Stimulated activated CD8-positive, alpha-beta memory T cell treated with anti-CD3 and anti-CD28 coated beads, Interleukin-4, amount 100 ng/mL, for 1 hour (primary cell): ENCODE measurements at places on chromosomes 6 and 20.

DNA sequence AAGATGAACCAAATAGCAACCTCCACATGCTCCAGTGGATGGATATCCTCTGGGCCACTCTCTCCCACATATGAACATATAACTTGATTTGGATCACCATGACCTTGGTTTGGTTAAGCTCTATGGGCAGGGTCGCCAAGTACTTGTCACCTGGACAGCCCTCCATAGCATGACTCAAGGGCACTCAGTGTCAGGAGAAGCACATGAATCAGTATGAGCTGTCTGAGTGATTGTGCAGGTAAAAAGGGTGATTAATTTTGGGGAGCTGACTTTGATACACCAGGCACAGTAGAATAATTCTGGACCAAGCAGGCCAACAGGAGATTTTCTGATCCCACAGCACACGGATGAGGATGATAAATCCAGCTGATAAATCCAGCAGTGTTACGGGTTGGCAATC, 74.4 kb downstream of the OPRM1 start:
- no peak for DNase-seq

DNA sequence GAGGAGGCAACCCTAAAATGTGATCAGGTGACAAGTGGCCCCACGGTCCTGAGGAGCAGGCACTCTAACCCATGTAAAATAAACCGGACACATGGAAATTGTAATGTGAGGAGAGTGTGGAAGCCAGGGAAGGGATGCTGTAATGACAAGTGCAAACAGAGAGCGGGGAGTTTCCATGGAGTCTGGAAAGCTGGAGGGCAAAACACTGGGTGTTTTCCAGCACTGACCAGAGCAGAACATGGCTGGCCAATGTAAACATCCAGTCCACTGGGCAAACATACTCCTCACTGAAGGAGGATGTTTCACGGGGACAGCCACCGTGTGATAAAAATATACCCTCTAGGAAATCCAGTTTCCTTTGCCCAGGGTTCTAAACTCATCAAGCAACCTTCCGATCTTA, 219.0 kb upstream of the JARID2 start:
- no peak for DNase-seq

DNA sequence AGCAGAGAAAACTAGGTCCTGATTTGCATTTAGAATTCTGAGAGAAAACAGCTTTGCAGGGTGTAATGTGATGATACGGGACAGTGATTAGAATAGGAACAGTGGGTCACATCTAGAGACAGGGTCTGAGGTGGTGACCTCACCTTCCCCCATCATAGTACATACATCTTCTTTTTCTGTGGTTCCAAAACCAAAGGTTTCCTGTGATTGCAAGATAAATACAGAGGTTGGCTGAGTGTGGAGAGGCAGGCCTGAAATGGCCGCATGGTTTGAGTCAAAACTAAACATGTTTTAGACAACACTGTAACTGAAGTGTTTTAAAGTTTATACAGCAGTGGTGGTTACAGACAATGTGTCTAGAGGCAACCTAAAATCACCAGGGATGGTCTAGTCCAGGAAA, 10.4 kb upstream of the NT5DC1 start:
- DNase-seq, result no peak

DNA sequence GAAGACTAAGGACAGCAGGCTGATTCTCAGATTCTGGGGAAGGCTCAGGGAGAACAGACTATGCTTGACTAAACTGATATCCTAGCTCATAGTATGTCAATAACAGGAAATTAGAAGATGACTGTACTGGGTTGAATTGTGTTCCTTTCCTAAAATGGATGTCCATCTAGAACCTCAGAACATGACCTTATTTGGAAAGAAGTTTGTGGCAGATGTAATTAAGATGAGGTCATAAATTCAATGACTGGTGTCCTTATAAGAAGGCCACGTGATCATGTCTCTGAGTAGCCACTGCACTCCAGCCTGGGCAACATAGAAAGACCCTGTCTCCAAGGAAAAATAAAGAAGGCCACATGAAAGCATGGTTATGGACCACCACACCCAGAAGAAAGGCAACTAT, 113.9 kb upstream of the STMND1 start:
- DNase-seq, result no peak

GRCh38 chr20:35020108-35020928, 64.7 kb downstream of the MYH7B start:
- no peak for DNase-seq

GRCh38 chr20:14829906-14830305, 492.5 kb upstream of the FLRT3 start:
- no peak for DNase-seq

DNA sequence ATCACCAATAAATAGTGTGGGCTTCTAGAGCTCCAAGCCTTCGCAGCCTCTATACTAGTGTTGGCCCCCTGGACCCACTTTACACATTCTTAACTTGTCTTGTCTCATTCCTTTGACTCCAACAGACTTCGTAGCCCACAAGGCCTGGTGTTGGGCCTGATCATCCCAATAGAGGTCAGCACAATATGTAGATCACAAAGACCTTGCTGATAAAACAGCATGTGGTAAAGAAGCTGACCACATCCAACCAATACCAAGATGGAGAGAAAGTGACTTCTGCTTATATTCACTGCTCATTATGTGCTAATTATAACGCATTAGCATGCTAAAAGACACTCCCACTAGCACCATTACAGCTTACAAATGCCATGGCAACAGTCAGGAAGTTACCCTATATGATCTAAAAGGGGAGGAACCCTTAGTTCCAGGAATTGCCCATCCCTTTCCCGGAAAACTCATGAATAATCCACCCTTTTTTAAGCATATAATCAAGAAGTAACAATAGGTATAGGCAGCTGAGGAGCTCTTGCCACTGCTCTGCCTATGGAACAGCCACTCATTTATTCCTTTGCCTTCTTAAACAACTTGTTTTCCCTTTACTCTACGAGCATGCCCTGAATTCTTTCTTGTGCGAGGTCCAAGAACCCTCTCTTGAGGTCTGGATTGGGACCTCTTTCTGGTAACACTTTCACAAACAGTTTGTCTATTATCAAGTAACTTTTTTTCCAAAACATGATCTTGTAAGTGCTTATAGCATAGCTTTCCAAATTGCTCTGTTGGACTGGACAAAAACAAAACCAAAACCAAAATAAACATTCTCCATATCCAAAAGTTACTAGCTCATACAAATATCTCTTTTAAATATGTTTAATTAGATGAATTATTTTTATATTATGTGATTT, 54.6 kb upstream of the ECHDC1 start:
- no peak for DNase-seq

GRCh38 chr6:88761237-88762031, 202.0 kb downstream of the RNGTT start:
- DNase-seq, result no peak

- DNase-seq, result no peak
Measured at GRCh38 chr6:5547556-5547955, 286.2 kb downstream of the FARS2 start.

GRCh38 chr6:78101387-78101786, 448.5 kb downstream of the MEI4 start:
- DNase-seq, result no peak

DNA sequence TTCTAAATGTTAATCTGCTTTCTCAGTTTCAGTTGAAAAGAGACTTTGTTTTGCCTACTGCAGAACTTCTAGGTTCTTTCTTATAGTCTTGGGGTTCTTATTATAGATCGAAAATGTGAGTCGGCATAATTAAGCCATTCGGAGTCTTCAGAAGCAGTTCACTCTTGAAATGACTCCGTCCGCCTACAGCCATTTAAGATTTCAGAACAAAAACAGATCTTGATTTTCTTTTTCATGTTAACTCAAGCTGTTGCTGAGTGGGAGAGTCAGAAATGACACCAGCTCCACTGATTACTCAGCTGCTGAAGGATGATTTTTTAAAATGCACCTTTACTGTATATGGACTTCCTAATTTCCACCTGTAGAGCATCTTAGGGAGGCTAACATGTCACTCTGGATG, 15.9 kb downstream of the PRDM1 start:
- DNase-seq, result no peak

DNA sequence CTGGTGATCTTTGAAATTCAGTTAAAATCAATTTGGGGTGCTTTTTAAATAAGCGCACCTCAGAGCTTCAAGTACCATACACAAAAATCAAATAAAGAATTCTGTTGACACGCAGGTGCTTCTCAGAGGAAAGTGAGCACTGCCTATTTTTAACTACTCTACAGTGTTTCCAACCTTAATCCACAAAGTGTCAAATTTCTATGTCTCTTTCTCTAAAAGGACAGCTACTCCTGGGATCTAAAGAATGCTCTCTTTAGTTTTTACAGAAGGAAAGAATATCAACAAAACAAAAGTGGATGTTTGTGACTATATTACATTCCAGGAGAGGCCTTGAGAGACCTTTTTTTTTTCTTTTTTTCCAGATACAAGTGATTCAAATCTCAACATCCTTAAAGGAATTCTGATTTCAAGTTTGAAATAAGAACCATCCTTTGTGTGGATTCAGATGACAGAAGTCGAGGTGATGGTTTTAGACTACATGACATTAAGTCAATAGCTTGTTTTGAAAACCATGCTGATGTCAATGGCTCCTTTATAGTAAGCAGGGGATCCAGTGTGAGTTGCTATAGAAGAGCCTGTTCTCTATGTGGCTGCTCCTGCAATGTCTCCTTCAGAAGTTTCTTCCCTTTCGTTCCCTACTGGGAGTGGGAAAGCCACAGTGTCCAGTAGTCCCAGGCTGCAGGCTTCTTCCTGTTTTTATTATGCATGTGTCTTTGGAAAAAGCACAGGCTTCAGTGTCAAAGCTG, 67.2 kb upstream of the DEFB112 start:
- DNase-seq, result no peak

DNA sequence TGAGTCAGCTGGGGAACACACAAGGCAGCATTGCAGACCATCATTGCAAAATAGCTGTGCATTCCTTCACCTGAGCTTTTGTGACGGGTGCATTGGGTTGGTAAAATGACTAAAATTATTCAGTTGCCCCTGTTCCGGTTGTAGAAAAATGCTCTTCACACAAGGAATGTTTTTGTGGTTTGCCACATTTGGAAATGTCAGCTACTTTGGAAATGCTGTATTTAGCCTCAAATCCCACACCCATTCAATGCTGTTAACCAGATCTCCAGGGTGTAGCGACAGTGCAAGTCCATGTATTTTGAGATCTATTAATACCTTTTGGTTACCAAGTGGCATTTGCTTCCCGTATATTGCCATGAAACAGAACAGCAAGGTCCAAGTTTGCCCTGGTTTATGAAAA, 201.2 kb downstream of the FOXA2 start:
- DNase-seq, result no peak

DNA sequence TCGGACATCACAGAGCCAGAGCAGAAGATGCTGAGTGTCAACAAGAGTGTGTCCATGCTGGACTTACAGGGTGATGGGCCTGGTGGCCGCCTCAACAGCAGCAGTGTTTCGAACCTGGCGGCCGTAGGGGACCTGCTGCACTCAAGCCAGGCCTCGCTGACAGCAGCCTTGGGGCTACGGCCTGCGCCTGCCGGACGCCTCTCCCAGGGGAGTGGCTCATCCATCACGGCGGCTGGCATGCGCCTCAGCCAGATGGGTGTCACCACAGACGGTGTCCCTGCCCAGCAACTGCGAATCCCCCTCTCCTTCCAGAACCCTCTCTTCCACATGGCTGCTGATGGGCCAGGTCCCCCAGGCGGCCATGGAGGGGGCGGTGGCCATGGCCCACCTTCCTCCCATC, 11.4 kb upstream of the ZBTB9 start:
- DNase-seq, result no peak

DNA sequence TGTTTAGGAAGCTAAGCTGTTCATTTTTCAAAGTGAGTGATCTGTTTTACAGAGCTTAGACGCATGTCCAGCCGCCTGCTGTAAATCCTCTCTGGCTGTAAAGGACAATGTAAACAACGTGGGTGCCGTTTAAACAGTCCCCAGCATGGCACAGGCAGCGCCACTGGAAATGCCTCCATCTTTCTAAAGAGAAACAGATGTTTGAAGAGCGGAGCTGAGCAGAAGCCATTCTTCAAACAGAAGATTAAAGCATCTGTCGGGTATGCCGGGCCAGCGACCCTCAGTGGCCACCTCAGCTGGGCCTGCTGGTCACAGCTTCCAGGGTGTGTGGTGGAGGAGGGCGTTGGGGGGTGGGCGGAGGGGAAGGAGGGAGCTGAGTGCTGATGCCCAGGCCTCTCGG, 138.6 kb downstream of the ERMARD start:
- no peak for DNase-seq

DNA sequence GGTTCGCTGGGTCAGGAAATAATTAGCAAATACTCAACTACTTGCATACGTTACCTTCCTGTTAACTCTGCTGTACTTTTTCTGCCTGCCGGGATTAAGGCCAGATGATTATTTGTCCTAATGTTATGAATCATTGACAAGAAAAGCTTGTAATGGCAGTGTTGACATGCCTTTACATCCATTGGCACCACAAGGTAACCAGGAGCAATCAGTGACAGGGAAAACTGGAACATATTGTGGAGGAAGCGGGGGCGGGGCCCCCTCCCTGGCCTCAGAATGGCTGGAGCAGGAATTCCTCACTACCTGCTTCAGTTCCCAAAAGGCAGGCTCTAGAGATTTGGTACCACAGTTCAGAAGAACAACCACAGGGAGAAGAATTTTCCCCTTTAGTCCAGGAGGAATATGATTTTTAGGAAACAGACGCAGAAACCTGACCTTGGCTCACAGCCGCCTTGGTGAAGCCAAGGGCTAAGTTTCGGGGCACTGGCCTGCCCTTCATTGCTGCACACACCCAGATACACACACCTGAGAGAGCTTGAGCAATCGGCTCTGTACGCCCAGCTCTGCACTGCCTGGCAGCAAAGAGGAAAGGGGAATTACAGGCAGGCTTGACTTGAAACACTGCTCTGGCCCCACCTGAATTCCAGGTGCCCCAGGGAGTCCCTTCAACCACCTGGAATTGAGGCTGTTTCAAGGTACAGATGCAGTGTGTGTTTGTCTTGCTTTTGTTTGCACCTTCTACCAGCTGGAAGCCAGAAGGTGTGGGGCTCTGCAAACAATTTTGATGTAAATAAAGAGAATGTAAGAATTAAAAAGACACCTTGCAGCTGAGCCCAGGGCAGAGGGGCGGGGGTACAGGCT, 89.8 kb downstream of the MYB start:
- no peak for DNase-seq

DNA sequence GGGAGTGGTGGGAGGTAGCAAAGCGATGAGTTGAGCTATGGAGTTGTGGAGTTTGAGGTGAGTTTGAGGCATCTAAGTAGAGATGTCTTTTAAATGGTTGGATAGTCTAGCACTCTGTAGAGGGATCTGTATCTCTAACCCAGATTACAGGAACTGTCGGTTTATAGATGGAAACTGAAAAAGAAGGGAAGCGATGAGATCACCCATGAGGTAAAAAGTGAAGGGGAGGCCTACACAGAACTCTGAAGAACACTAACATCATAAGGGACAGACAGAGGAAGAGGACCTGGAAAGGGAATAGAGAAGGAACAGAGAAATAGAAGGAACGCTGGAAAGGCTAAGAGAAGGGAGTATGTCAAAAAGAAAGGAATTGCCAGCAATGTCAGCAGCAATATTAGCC, 2.5 kb downstream of the HINT3 start:
- DNase-seq, result no peak

GRCh38 chr6:131640100-131640499, 3.0 kb downstream of the ENPP3 start:
- no peak for DNase-seq
